ENCODE measurements at places on chromosomes 4 and X.

- H3K36me3 ChIP-seq: no peaks in the 10 kb centered on the region
- peak; percentile 62 for DNase-seq
- H3K27me3 ChIP-seq: peaks cover 4% of the 10 kb centered on the region
- peak within 1 kb of the TSS; percentile 14 for H3K4me3 ChIP-seq
Measured at GRCh38 chrX:152637649-152638442, at the start of gene GABRQ. Gene GABRQ, plus strand, starts transcription at chrX:152637895. Its CDS starts 308 bp downstream, at chrX:152638203.

GRCh38 chr4:52059372-52059771 lies 8.3 kb downstream of the SPATA18 start:
- DNase-seq: no peak
- no peak overlapping the region for H3K4me3 ChIP-seq
- H3K4me1 ChIP-seq: no peaks in the 10 kb centered on the region
- no peaks in the 10 kb centered on the region for H3K36me3 ChIP-seq
- no peaks in the 10 kb centered on the region for H3K27me3 ChIP-seq

GRCh38 chr4:188109157-188109755 lies at the start of gene TRIML2:
Gene TRIML2, minus strand, starts transcription at chr4:188109603. Its CDS starts 4,235 bp downstream, at chr4:188105368.
- H3K4me1 ChIP-seq: no peaks in the 10 kb centered on the region
- DNase-seq: no peak
- no peaks in the 10 kb centered on the region for H3K27me3 ChIP-seq
- no peaks in the 10 kb centered on the region for H3K36me3 ChIP-seq

DNA sequence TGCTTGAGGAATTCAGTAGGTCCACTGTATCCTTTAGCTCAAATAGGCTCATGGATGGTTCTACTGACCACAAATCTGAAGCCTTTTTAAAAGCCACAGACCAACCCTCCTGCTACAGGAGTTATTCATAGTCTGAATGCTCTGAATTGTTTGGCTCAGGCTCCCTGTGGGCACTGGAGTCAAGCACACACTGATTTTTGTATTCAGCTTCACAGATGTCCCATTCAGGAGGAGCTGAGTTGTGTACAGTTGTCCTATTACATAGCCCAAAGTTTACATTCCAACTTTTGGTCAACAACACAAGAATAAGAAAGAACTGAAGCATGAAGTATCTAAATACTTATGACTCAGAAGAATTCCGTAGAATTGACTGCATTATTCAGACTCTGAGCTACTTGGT lies 243.9 kb downstream of the UNC5C start:
- H3K4me3 ChIP-seq: no peak overlapping the region
- no peak for DNase-seq
- no peaks in the 10 kb centered on the region for H3K36me3 ChIP-seq
- H3K27me3 ChIP-seq: no peaks in the 10 kb centered on the region
- no peak overlapping the region for H3K27ac ChIP-seq
- H3K4me1 ChIP-seq: no peaks in the 10 kb centered on the region

DNA sequence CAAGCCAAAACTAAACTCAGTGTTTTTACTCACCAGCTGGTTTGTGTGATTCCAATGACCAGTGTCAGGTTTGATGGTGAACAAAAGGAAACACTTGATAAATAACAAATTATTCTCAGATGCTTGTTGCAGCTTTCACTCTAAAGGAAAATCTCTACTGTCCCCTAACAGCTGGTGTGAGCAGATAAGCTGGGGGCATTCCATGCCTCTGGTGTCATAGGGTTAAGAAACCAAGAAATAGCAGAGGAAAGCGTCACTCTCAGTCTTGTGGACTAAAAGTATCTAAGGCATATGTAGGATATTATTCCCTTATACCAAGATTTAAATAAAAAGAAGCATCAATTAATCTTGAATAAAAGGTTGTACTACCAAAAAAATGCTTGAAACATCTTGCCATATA lies 24.3 kb downstream of the TRPC5 start:
- H3K4me3 ChIP-seq: no peak overlapping the region

DNA sequence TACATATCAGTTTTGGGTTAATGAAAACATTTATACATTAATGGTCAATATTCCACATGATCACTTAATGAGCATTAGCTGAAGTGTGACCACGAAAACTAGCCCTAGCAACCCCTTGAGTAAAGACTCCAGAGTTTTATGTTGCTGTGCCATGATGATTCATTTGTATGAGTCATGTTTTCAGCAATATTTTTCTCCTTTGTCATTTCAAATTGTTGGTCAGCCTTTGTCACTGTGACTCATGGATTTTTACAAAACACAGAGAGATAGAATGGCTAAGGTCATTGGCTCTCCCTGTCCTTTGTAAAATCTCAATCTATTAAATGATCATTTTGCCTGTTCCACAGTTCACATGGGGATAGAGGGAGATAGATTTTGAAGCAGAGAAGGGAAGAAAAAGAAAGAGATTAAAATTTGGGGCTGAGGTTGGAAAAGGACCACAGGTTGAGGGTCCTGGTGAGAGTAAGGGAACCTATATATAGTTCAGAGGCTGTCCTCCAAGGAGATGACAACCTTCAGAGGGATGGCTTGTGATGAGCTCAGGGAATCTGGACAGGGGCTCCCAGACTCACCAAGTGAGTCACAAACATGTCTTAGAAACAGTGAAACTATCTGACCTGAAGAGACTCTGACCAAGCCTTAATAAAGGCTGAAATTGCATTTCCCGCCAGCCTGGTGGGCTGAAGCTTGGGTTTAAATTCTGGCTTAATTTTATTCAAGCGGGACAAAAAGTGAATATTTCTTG lies 25.6 kb downstream of the NR0B1 start:
- DNase-seq: peak; percentile 31
- no peaks in the 10 kb centered on the region for H3K4me1 ChIP-seq
- H3K27me3 ChIP-seq: no peaks in the 10 kb centered on the region

- H3K27ac ChIP-seq: peak overlapping the region; percentile 91
- H3K4me3 ChIP-seq: peak overlapping the region; percentile 85
- peak; percentile 72 for DNase-seq
- H3K27me3 ChIP-seq: no peaks in the 10 kb centered on the region
- no peaks in the 10 kb centered on the region for H3K36me3 ChIP-seq
Measured at GRCh38 chrX:55488593-55489313, 895 bp downstream of the USP51 start.

- no peaks in the 10 kb centered on the region for H3K4me1 ChIP-seq
- no peaks in the 10 kb centered on the region for H3K27me3 ChIP-seq
- no peak overlapping the region for H3K27ac ChIP-seq
- no peak for DNase-seq
- H3K36me3 ChIP-seq: no peaks in the 10 kb centered on the region
Measured at GRCh38 chr4:44257461-44257860, 191.1 kb downstream of the KCTD8 start.

GRCh38 chrX:38151441-38151840 lies 69.2 kb downstream of the SRPX start:
- no peaks in the 10 kb centered on the region for H3K27me3 ChIP-seq
- H3K4me1 ChIP-seq: no peaks in the 10 kb centered on the region
- DNase-seq: no peak
- no peak overlapping the region for H3K27ac ChIP-seq

GRCh38 chr4:24980740-24981139 lies 50.0 kb downstream of the LGI2 start:
- H3K4me3 ChIP-seq: no peak overlapping the region
- no peaks in the 10 kb centered on the region for H3K36me3 ChIP-seq
- H3K27me3 ChIP-seq: no peaks in the 10 kb centered on the region
- no peak overlapping the region for H3K27ac ChIP-seq
- H3K4me1 ChIP-seq: peaks cover 23% of the 10 kb centered on the region
- DNase-seq: no peak

- peaks cover 14% of the 10 kb centered on the region for H3K36me3 ChIP-seq
- no peaks in the 10 kb centered on the region for H3K27me3 ChIP-seq
- no peak for DNase-seq
- H3K27ac ChIP-seq: no peak overlapping the region
- H3K4me3 ChIP-seq: no peak overlapping the region
- no peaks in the 10 kb centered on the region for H3K4me1 ChIP-seq
Measured at GRCh38 chr4:127975121-127975770, 10.0 kb downstream of the ABHD18 start.

DNA sequence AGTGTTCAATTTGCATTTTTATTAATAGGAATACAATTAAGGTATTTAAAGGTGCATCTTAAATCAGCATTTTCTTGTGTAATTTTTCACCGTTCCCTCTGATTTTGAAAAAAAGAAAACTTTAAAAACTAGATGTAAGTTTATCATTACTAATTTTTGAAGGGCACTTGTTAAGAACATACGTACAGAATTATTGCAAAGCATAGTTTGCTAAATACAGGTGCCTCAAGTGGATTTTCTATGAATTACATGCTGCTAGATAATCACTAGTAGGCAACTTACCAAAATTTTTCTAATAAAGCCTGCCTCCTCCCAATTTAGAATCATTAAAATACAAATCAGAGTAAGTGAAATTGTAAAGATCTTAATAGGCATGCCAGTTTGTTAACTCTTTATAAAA lies 8.5 kb downstream of the CNKSR2 start:
- H3K36me3 ChIP-seq: no peaks in the 10 kb centered on the region
- DNase-seq: no peak
- H3K4me3 ChIP-seq: no peak overlapping the region
- H3K27ac ChIP-seq: no peak overlapping the region
- H3K27me3 ChIP-seq: peaks cover 2% of the 10 kb centered on the region
- no peaks in the 10 kb centered on the region for H3K4me1 ChIP-seq
